ENCODE measurements at places on chromosomes 1 and 21.

GRCh38 chr1:111192074-111192473 is 8.4 kb downstream of the DENND2D start:
- no peak for DNase-seq

- peak; percentile 39 for DNase-seq
Measured at GRCh38 chr1:86741947-86742572, 37.7 kb downstream of the SH3GLB1 start.

- DNase-seq: no peak
Measured at GRCh38 chr1:228142155-228142691, 2.1 kb downstream of the GUK1 start.

DNA sequence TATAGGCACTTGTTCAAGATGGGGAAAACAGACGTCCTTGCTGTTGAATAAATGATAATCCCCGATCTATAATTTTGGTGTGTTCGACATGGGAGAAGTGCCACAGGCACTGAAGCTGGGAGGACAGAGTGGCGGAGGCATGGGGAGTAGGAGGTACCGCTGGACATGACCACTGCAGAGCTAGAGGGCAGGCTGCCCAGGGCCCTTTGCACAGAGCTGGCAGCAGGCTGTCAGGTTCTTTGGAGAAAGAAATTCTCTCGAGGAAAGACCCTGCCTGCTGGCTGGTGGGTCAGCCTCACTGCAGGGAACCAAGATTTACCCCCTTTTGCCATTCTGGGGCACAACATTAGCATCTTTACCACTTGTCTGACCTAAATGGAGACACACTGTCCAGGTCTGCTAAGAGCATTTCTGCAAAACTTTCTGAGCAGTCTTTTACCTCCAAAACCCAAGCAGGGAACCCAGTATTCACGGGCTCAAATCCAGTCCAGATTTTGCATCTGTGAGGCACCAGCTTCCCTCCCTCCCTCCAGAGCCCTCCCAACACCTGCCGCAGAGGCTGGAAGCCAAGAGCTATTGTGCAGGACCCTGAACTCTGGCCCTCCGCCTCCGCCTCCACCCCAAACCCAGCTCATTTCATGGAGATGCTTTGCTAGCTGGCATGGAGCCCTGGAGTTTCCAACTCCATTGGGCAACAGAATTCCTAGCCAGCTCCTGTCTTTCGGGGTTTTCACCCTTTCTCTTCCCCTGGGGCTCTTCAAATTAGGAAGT is 142.3 kb downstream of the PLXNA2 start:
- no peak for DNase-seq

- DNase-seq: no peak
Measured at GRCh38 chr1:64470665-64471217, 812 bp downstream of the CACHD1 start.

- DNase-seq: no peak
Measured at GRCh38 chr1:89555550-89555949, 30.9 kb downstream of the LRRC8B start.

GRCh38 chr1:227223171-227223806 is 95.0 kb downstream of the CDC42BPA start:
- DNase-seq: no peak

GRCh38 chr1:173934440-173934839 is 17.3 kb upstream of the SERPINC1 start:
- no peak for DNase-seq

Data from effector memory CD8-positive, alpha-beta T cell (primary cell).